ENCODE measurements at places on chromosomes 5 and 9.

GRCh38 chr5:150298701-150299451, 3.8 kb downstream of the ARSI start:
- peak; percentile 92 for DNase-seq

GRCh38 chr5:66621146-66621545, 25.0 kb downstream of the MAST4 start:
- DNase-seq: no peak

DNA sequence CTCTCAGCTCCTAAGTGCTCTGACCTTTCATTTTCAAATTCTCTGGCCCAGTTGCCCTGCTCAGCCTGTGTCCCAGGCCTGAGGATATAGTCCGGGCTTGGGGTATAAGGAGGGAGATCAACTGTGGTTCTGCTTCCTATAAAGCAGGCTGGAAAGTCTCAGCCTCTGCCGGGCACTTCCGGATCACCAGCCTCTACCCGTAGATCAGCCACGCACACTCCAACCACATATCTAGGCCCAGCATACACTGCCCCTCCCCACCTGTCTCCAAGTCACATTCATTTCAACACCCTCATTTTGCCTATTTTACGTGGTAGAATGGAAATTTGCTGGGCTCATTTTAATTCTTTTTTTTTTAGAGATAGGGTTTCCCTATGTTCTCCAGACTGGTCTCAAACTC, 3.1 kb downstream of the ZER1 start:
- DNase-seq: no peak

DNA sequence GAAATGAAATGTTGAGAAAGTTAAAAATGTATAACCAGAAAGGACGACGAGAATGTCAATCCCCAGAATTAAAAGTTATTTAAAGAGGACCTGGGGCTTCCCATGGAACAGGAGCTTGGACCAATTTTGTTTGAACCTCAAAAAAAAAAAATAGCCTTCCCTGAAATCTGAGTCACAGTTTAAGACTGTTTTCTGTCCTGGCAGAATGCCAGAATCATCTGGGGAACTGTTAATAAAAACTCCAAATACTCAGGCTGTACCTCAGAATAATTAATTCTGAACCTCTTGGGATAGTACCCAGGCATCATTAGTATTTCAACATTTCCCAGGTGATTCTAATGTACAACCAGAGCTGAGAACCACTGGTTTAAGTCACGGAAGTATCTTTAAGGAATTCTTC, 102.2 kb upstream of the SLCO6A1 start:
- no peak for DNase-seq

- no peak for DNase-seq
Observed at GRCh38 chr5:95393279-95393678, 2.1 kb downstream of the FAM81B start.

- no peak for DNase-seq
Observed at GRCh38 chr9:36018891-36019720, 17.6 kb upstream of the RECK start.

GRCh38 chr5:113125371-113125770, 148.8 kb downstream of the DCP2 start:
- DNase-seq: no peak
